ENCODE measurements at places on chromosomes 4 and X. TPM values are rescaled to one million over a fixed set of nuclear protein-coding genes. Genes with fewer than 3 reads are reported as not detected.

The HTN1 gene
- not detected for total RNA-seq

The DMRTC1B gene
- total RNA-seq: 0.29 TPM

GRCh38 chrX:134158821-134159512 lies 78.0 kb upstream of the CCDC160 start:
- H3K27me3 ChIP-seq: no peaks in the 10 kb centered on the region
- H3K4me1 ChIP-seq: no peaks in the 10 kb centered on the region
- H3K36me3 ChIP-seq: no peaks in the 10 kb centered on the region

The ZNF185 gene
- total RNA-seq: 16.3 TPM

DNA sequence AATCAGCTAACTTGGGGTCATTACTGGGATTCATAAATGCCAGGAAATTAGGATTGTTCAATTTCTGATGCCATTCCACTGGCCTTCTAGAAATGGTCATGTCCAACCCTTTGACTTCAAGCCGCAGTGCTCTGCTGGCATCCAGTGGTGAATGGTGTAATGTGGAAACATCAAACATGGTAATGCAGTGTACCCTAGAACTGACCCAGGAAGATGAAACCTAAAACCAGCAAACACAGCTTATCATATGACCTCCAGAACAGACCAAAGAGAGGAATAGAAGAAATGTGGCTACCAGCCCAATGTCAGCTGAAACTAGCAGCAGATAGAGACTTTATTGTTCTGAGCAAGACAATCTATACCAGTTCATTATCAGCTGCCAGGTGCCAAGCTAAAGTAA lies 13.8 kb downstream of the CXCL13 start:
- no peaks in the 10 kb centered on the region for H3K27me3 ChIP-seq
- H3K4me3 ChIP-seq: no peak overlapping the region
- no peak for DNase-seq
- no peak overlapping the region for H3K27ac ChIP-seq
- no peaks in the 10 kb centered on the region for H3K4me1 ChIP-seq
- no peaks in the 10 kb centered on the region for H3K36me3 ChIP-seq

DNA sequence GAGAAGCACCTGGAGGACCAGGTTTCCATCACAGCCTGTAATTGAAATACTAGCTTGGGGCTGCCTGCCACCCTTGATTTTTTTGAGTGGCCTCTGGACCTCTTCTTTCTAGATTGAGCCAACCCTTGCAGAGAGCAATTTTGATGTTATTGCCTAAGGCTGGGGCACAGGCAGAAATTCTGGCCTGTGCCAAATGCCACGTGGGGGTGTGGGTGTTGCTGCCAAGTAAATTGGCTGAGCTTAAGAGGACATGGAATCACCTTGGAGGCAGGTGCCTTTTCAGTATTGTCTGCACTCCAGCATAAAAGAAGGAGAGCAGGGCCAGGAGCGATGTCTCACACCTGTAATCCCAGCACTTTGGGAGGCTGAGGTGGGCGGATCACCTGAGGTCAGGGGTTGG lies 286.1 kb upstream of the PRPS2 start:
- no peak overlapping the region for H3K4me3 ChIP-seq
- DNase-seq: no peak
- H3K4me1 ChIP-seq: no peaks in the 10 kb centered on the region
- H3K36me3 ChIP-seq: no peaks in the 10 kb centered on the region
- no peaks in the 10 kb centered on the region for H3K27me3 ChIP-seq

GRCh38 chr4:97507587-97508245 lies 635.6 kb downstream of the STPG2 start:
- no peak overlapping the region for H3K27ac ChIP-seq
- H3K4me3 ChIP-seq: no peak overlapping the region
- H3K27me3 ChIP-seq: no peaks in the 10 kb centered on the region
- no peaks in the 10 kb centered on the region for H3K36me3 ChIP-seq

DNA sequence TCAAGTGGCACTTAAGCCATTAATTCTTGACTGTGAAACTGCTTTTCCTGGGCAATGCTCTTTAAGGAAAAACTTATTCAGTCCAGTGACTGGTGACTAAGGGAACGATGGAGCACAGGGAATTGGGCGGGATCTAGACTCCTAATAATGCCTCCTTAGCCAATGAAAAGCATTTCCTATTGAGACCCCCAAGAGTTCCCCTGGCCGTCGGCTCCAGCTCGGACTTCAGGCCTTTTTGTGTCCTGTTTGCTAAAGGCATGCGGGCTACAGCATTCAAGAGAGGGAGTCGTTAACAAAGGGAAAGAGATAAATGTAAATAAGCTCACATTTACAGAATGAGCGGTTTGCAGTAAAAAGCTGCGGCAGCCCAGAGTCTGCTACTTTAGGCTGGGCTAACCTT lies at the start of gene LPAR4:
Gene LPAR4 (plus strand): TSS at position 232 of the 400 bp plus-strand sequence. CDS start 7,150 bp downstream, outside the sequence.
- H3K27ac ChIP-seq: no peak within 1 kb of the TSS
- H3K27me3 ChIP-seq: no peaks in the 10 kb centered on the region
- peak within 1 kb of the TSS; percentile 8 for H3K4me3 ChIP-seq
- H3K36me3 ChIP-seq: no peaks in the 10 kb centered on the region
- no peaks in the 10 kb centered on the region for H3K4me1 ChIP-seq

- H3K36me3 ChIP-seq: no peaks in the 10 kb centered on the region
- no peaks in the 10 kb centered on the region for H3K4me1 ChIP-seq
- no peaks in the 10 kb centered on the region for H3K27me3 ChIP-seq
- H3K27ac ChIP-seq: no peak overlapping the region
- no peak for DNase-seq
Observed at GRCh38 chrX:87636533-87636932, 118.9 kb downstream of the KLHL4 start.

GRCh38 chr4:113031212-113031611 lies 18.2 kb upstream of the ANK2 start:
- H3K4me3 ChIP-seq: no peak overlapping the region
- H3K36me3 ChIP-seq: no peaks in the 10 kb centered on the region
- H3K27ac ChIP-seq: no peak overlapping the region

DNA sequence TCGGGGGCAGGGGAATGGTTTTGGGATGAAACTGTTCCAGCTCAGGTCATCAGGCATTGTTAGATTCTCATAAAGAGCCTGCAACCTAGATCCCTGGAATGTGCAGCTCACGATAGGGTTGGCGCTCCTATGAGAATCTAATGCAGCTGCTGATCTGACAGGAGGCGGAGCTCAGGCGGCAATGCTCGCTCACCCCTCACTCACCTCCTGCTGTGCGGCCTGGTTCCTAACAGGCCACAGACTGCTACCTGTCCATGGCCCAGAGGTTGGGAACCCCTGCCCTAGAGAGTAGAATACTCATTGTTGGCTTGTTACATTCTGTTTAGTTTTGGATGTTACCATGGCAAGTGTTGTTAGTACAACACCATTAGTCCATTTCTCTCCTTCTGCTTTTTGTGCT lies 40.8 kb upstream of the STX18 start:
- H3K36me3 ChIP-seq: no peaks in the 10 kb centered on the region
- DNase-seq: no peak
- H3K4me3 ChIP-seq: no peak overlapping the region
- no peaks in the 10 kb centered on the region for H3K4me1 ChIP-seq

GRCh38 chr4:44738615-44739014 lies 12.3 kb upstream of the GNPDA2 start:
- H3K4me1 ChIP-seq: no peaks in the 10 kb centered on the region
- H3K27ac ChIP-seq: no peak overlapping the region
- no peak overlapping the region for H3K4me3 ChIP-seq
- no peak for DNase-seq
- no peaks in the 10 kb centered on the region for H3K36me3 ChIP-seq
- no peaks in the 10 kb centered on the region for H3K27me3 ChIP-seq

GRCh38 chrX:24081661-24082154 lies 27.0 kb downstream of the EIF2S3 start:
- no peaks in the 10 kb centered on the region for H3K27me3 ChIP-seq
- peaks cover 9% of the 10 kb centered on the region for H3K36me3 ChIP-seq
- DNase-seq: peak; percentile 71
- no peak overlapping the region for H3K27ac ChIP-seq

GRCh38 chrX:68723491-68724155 lies 76.2 kb downstream of the STARD8 start:
- H3K4me1 ChIP-seq: no peaks in the 10 kb centered on the region

GRCh38 chr4:12778706-12779105 lies 705.4 kb downstream of the RAB28 start:
- H3K27me3 ChIP-seq: no peaks in the 10 kb centered on the region
- no peak for DNase-seq
- no peaks in the 10 kb centered on the region for H3K36me3 ChIP-seq

The ZNF157 gene
- total RNA-seq: 0.23 TPM
